NCI-H2029 treated with DMSO at 0.1 percent for 48 hours (cell line): ENCODE measurements at places on chromosomes 1 and 21.

GRCh38 chr1:205142102-205142469 is 20.3 kb upstream of the RBBP5 start:
- DNase-seq = no peak

GRCh38 chr1:10794724-10795275 is 1.6 kb downstream of the CASZ1 start:
- DNase-seq = no peak

DNA sequence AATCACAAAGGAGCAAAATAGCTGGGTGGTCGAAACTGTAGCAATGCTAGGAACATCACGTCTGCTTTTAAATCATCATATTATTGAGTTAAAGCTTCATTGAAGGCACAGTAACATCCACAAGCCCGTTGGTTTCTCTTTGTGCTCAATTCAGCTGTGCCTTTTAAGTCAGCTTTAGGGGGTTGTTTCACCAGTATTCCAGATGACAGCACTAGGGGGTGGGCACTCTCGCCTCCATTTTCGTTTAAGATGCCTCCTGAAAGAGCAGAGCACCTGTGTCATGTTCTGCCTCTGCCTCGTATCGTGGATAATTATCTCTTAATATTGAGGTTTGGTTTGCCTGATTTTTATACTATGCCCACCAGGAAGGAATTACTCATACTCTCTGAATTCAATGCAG is 139.8 kb upstream of the PTBP2 start:
- no peak for DNase-seq

GRCh38 chr1:100629391-100629790 is 90.2 kb upstream of the VCAM1 start:
- DNase-seq = no peak

GRCh38 chr1:235888119-235888643 is 21.5 kb upstream of the LYST start:
- DNase-seq = no peak

GRCh38 chr21:29170944-29171343 is 40.5 kb downstream of the MAP3K7CL start:
- no peak for DNase-seq

GRCh38 chr1:211710566-211711314 is 35.3 kb upstream of the NEK2 start:
- no peak for DNase-seq

- no peak for DNase-seq
Measured at GRCh38 chr1:239155466-239156091, 230.8 kb upstream of the CHRM3 start.

- DNase-seq = no peak
Measured at GRCh38 chr21:28294051-28294450, 698.6 kb downstream of the LTN1 start.

GRCh38 chr1:223219846-223220610 is 77.0 kb upstream of the TLR5 start:
- no peak for DNase-seq

GRCh38 chr21:40351006-40351405 is 483.8 kb downstream of the PCP4 start:
- no peak for DNase-seq

GRCh38 chr1:84689514-84690396 is 506 bp downstream of the SSX2IP start:
- DNase-seq = peak; percentile 51

DNA sequence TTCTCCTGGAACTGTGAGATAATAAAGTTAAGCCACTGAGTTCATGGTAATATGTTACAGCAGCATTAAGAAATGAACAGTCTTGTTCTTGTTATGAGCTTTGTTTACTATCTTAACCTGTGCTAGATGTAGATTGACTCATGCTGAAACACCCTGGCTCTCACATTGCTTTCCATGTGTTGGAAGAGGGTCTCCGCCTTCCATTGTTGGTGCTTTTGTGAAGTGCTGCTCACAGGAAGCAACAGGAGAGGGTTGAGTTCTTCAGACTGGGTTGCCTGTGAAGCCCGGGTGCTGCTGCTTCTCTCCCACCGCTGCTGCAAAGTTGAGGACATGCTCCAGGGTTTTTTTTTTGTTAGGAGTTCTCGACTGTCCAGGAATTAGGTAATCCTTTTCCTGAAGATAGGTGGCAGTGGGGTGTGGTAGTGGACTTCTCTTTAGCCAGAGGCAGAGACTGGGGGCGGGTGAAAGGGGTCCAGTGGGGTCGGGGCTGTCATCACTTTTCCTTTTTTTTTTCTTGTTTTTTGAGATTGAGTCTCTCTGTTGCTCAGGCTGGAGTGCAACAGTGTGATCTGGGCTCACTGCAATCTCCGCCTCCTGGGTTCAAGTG is 28.7 kb upstream of the HMGN1 start:
- DNase-seq = no peak

- DNase-seq = no peak
Measured at GRCh38 chr1:96222701-96223100, 498.9 kb upstream of the PTBP2 start.

GRCh38 chr1:93588955-93589354 is 92.7 kb downstream of the BCAR3 start:
- DNase-seq = no peak

GRCh38 chr1:51897699-51898031 is 19.1 kb upstream of the NRDC start:
- no peak for DNase-seq

- DNase-seq = no peak
Measured at GRCh38 chr1:235107368-235108184, 21.1 kb downstream of the TOMM20 start.

GRCh38 chr1:110645821-110646735 is 28.7 kb downstream of the KCNA3 start:
- no peak for DNase-seq

- DNase-seq = no peak
Measured at GRCh38 chr21:36846631-36847030, 119.8 kb downstream of the HLCS start.

DNA sequence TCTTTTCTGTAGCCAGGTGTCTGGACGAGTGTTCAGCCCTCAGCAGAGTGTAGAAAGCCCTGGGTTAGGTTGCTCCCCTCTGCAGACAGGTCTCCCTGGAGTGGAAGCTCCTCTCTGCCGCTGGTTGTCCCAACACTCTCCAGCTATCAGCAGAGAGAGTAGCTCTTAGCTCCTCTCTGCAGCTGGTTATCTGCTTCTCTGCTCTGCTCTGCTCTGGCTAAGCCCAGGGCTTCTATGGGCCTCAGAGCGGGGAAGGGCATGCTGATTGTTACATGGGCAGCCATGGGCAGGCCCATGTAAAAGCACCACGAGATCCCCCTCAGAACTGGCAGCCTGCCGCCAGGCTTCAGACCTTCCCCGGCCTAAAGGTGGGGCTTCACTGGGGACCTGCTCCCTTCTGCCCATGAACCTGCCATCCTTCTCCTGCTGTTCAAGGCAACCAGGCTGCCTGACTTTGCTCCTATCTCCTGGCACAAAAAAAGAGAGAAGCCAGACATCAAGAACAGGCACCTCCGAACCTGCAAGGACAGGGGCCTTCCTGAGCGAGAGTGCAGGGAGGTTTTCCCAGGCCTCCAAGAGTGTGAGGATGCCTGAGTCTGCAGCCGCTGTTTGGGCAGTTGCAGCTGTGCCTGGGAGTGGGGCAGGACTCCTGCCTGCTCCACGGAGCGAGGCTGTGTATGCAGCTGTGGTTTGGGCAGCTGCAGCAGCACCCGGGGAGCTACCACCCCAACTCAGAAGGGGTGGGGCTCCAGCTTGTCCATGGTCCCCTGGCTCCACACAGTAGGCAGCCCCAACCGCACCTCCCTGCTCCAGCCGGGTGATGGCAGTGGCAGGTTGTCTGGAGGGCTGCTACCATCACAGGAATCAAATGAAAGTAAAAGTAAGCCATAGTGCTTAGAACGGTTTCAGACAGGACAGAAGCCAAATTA is 973.7 kb downstream of the LTN1 start:
- no peak for DNase-seq

- DNase-seq = no peak
Measured at GRCh38 chr1:25617625-25618432, 1.2 kb downstream of the MAN1C1 start.

- DNase-seq = no peak
Measured at GRCh38 chr1:71785450-71785849, 496.9 kb downstream of the NEGR1 start.

- DNase-seq = no peak
Measured at GRCh38 chr1:24914226-24915069, 15.6 kb downstream of the RUNX3 start.

GRCh38 chr1:178450871-178451270 is 45.9 kb downstream of the CLEC20A start:
- no peak for DNase-seq

- DNase-seq = no peak
Measured at GRCh38 chr1:12618965-12619791, 1.2 kb upstream of the DHRS3 start.

DNA sequence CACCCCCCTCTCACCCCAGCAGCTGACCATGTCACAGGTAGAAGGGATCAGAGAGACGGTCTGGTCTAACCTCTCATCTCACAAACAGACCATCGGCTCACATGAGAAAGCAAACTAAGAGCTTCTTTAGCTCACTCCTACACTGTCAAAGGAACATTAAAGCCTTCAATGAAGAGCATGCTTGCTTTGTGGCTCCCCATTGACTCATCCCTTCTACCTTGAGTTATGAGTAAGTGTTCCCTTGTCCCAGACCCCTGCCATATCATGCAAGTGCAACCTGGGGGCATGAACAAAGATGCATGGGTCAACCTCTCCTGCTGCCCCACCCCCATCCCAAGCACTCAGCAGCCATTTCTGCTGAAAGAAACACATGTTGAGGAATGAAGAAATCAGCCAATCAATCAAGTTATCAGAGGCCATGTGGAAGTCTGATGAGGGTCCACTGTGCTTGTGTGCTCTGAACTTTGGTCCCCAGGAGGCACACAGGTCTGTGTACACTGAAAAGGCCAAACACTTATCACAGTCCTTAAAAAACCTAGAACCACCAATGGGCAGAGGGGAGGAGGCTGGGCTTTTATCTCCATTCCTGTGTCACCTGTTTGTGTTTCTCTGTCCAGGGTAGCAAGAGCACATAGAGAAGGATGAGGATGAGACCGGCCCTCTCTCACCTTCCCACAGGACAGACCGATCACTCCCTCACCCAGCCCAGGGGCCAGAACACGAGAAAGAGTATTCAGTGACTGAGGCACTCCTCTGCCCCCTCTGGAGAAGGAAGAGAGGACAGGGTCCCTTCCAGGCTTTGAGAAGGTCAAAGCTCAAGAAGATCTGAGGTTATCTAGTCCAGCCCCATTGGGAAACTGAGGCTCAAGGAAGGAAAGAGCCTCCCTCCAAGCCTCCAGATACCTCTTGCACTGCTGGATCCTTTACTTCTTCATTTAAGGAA is 9.5 kb downstream of the ETNK2 start:
- DNase-seq = no peak

- DNase-seq = no peak
Measured at GRCh38 chr1:164155347-164155746, 403.6 kb upstream of the PBX1 start.

GRCh38 chr1:23793018-23793781 is 2.3 kb downstream of the LYPLA2 start:
- no peak for DNase-seq

DNA sequence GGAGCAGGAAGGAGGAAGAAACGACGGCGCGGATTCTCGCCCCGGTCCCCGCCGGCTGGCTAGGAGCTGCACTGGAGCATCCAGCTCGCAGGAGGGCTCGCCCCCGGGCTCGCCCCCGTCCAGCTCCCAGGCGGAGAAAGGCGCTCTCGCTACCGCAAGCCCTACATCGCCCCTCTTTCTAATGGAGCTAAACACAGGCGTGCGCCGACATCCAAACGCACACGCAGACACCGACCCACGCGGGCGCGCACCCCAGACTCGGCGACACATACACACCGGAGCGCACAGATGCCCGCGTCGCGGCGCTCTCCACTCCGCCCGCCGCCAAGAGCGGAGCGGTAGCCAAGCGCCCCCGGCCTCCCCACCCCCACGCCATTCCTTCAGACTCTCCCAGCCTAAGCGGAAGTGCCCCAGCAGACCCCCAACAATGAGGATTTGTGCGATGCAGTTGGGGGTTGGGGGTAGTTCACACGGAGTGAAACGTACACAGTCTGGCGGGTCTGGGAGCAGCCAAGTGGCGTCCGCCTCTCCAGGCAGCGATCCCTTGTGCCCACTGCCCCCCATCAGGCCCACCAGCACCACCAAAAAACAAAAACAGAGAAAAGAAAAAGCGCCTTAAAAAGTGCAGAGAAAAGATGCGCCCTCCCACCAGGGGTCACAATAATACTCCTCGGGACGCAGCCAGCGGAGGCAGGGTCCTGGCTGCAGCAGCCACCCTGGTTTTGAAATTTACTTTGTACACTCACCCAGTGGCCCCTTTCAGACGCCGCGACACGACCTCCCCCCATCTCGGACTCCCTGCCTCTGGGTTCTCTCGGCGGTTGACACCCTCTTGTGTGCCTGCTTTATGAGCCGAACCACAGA is 1.4 kb downstream of the DAB1 start:
- no peak for DNase-seq

- DNase-seq = peak; percentile 38
Measured at GRCh38 chr1:186212568-186213224, 162.4 kb downstream of the TPR start.

DNA sequence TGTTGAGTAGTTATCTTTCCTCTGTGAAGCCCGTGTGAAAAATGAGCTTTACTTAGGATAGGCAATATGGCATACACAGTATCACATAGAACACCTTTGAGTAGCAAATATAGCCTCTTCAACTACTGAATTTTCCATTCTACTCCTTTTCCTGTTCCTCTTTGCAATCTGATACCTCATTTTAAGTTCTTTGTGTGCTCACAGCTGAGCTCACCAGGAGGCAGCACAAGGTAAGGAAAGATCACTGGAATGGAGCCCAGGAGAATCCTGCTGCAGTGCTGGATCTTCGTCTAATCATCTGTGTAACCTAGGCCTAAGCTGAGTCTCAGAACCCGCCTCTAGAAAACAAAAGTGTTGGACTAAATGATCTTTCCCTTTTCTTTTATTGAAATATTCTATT is 171.0 kb downstream of the LRRC40 start:
- DNase-seq = peak; percentile 76

DNA sequence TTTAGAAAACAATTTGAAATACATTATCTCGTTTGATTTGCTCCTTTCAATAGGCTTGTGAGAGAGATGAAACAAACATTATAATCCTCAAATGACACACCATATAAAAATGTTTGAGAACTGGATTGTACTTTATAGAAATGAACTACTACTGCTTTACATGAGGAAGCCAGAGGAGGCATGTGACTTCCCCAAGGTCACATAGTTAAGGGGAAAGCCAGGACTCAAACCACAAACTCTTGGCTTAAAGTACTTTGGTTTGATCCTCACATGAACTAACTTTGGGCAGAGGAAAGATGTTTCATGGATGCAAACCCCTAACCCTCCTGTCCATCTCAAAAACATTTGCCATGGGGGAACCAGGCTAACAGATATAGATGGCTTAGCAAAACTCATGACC is 4.7 kb downstream of the ARHGEF11 start:
- DNase-seq = no peak
